ENCODE measurements at places on chromosomes 5 and 9. TPM values are rescaled to one million over a fixed set of nuclear protein-coding genes. Genes with fewer than 3 reads are reported as not detected.

Gene SEMA4D
- total RNA-seq, result 19.0 TPM

Gene MED27
- 18.0 TPM for total RNA-seq

Gene CDH18
- not detected for total RNA-seq

Gene COL23A1
- 0.92 TPM for total RNA-seq

Gene ZNF454
- total RNA-seq, result 5.8 TPM

Gene ENTREP1
- total RNA-seq, result 28.2 TPM

Gene CEMIP2
- total RNA-seq, result 91.3 TPM

Gene FAM193B
- total RNA-seq, result 50.2 TPM

Gene BARHL1
- not detected for total RNA-seq

Gene ADAMTSL1
- total RNA-seq, result 6.1 TPM

Gene PAEP
- total RNA-seq, result 1.4 TPM

Gene PITX1
- 1.0 TPM for total RNA-seq

Gene C5orf24
- total RNA-seq, result 46.8 TPM

Gene PCAT7
- total RNA-seq, result not detected

Gene ZNF300
- 8.4 TPM for total RNA-seq

Gene SLC34A1
- total RNA-seq, result not detected

Gene FABP6
- not detected for total RNA-seq

Gene HMMR
- total RNA-seq, result 0.87 TPM

Gene SLC25A2
- 0.40 TPM for total RNA-seq

Gene FCN1
- total RNA-seq, result 0.63 TPM

Gene BTNL3
- total RNA-seq, result not detected

Gene PLAC8L1
- 0.78 TPM for total RNA-seq

Gene LRRC26
- not detected for total RNA-seq

Gene OBP2B
- 0.77 TPM for total RNA-seq

Gene SOX30
- total RNA-seq, result not detected

Gene ATG12
- total RNA-seq, result 49.4 TPM
